Astrocyte of the spinal cord (primary cell): ENCODE measurements at places on chromosomes 7 and 10.

DNA sequence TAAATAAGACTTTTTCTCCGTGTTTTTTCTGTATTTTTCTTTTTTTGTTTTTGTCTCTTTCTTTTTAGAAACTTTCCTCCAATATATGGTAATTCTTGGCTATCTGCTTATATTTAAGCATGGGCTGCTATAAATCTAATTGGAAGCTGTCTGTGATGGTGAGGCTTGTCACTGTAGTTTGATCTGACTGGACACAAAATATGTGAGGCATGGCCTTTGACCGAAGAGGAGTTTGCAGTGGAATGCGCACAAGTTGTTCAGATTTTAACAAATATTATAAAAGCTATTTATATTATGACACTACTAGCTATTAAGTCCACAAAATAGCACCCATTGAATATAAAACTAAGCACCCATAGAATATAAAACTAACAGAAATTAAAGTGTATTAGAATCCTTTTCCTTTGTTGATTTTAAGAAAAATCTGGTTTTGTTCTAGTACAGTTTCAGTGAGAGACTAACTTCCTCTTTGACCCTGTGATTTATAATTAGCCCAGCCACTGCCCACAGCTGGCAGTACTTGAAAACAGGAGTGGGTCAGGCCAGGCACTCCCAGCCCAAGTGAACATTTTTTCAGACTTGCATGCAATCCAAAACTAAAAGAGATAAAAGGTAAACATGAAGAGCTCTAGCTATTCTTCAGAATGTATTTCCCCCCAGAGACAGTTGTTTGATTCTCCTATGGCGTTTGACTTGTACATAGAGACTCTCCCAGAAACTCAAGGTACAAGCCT lies 69.9 kb upstream of the FGL2 start:
- DNase-seq: no peak

DNA sequence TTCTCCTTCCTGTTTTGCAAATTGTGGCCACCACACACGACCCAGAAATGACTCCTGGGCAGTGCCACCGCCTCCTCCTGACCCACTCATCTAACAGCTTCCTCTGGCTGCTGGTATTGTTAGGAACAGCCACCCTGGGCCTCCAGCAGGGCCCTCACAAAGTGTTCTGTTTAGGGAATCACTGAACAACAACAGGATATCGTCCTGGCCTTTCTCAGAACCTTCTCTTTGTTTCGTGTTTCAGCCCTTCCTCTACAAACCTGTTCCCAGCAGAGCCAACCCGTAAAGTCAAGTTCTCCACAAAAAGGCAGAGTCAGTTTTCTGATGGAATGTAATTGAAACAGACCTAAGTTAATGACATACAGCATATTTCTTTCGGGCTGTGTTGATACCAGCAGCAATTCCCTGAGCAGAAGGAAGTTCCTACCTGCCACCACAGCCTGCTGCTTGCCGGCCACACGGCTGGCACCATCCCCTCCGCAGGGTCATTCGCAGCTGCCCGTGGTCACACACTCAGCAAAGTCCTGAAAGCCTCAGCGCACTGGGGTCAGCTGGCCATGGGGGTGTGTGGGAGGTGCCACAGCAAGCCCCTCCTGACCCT lies 91.7 kb upstream of the PITRM1 start:
- no peak for DNase-seq

DNA sequence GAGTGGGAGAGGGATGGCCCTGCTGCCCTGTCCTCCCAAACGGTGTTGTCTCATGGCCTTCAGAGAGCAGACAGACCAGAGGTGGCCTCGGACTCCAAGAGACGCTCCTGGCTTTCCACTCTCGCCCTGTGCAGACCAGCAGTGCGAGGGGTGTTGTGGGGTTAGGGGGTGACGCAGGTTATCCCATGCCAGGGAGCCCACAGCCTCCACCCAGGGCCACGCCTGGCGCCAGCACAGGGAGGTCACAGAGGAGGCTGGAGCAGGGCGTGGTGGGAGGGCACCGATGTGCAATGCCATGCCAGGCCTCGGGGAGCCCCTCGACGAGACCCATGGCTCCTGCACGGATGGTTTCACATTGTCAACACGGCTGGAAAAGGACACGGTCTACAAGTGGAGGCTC lies 52.1 kb downstream of the INPP5A start:
- DNase-seq: no peak

DNA sequence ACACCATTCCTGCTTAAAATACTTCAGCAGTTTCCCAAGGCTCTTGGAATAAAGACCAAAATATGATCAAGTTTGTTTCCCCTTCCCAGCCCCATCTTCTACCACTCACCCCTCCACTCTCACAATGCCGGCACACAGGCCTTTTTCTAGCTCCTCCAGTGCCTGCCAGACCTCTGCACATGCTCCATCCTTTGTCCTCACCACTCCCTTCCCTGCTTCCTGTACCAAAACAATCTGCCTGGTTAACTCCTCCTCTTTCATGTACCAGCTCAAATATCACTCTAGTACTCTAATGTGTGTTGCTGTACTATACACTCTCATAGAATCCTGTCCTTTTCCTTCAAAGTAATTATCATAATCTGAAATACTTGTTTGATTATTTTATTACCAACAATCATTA lies 19.4 kb downstream of the SCRN1 start:
- DNase-seq: no peak

DNA sequence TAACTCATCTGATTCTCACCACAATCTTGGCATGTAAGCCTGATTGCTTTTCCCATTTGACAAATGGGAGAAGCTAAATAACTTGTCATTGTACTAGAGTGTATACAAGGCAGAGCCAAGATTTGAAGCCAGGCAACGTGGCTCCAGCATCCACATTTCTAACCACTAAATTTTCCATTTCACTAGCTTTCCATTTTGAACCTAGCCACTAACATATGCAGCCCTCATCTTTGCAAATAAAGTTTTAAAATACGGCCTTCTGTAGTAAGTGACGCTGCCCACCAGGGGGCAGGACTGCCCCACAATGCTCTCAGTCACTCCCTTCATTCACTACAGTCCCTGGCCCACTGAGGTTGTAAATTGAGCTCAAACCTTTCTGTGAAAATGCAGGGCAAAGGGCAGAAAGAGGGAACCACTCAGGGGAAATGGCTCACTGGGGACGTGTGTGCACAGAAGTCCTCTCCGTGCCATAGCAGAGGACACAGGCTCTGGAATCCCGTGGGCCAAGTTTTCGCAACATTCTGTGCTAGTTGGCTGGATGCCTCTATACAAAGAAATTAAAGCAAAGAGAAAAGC lies 315.7 kb downstream of the TNS3 start:
- DNase-seq: peak; percentile 77

GRCh38 chr7:12052211-12052610 lies 158.9 kb upstream of the TMEM106B start:
- no peak for DNase-seq

DNA sequence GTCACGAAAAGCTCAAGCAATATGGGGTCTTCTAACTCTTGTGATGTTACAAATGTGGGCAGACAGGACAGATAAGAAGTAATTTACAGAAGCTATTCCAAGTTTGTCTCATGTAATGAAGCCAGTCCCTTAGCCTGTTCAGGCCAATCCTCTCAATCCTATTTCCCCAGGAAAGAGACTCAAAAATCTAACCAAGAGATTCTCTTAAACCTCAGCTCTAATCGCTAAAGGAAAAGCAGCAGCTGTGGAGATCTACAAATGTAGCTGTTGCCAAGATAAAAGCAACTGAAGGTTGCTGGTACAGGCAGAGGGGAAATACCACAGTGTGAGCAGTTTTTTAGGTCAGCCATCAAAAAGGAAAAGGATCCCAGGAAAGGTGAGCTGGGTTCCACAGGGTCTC lies 39.3 kb downstream of the ANK3 start:
- DNase-seq: peak; percentile 45

GRCh38 chr7:112481121-112481736 lies 438 bp downstream of the LSMEM1 start:
- DNase-seq: peak; percentile 14
